Hematopoietic multipotent progenitor cell (in vitro differentiated cells): ENCODE measurements at places on chromosomes 7 and 10. TPM values are rescaled to one million over a fixed set of nuclear protein-coding genes. Genes with fewer than 3 reads are reported as not detected.

- no peak for DNase-seq
These were observed 157.1 kb upstream of the RHEB start for GRCh38 chr7:151676759-151677158.

DNA sequence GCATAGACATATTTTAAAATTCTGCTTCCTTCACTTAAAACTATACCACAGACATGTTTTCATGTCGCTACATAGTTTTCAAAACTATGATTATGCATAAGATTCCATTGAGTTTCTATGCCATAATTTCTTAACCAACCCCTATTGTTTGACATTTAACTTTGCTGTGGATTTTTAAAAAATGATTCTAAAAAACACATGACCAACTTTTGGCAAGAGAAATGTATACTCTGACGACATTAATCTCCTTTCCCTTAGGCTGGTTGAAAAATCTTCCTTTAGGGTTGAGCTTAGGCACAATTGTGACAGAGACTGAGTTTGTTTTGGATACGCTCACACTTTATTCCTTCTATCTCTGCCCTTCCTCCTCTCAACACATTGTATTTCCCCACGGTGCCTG is 14.9 kb downstream of the CREB5 start:
- no peak for DNase-seq

- no peak for DNase-seq
These were observed 11.5 kb downstream of the ZNF438 start for GRCh38 chr10:31020209-31020608.

GRCh38 chr7:17743316-17743715 is 197.0 kb downstream of the SNX13 start:
- peak; percentile 61 for DNase-seq

GRCh38 chr7:100435401-100436304 is 644 bp downstream of the PPP1R35 start:
- DNase-seq: peak; percentile 48

GRCh38 chr7:146655928-146656797 is 539.6 kb downstream of the CNTNAP2 start:
- DNase-seq: peak; percentile 88

- DNase-seq: no peak
These were observed 60.7 kb upstream of the PFKP start for GRCh38 chr10:3006607-3007006.

GRCh38 chr7:147079083-147079482 is 962.5 kb downstream of the CNTNAP2 start:
- no peak for DNase-seq

- no peak for DNase-seq
These were observed 7.0 kb downstream of the PKD1L1 start for GRCh38 chr7:47941136-47941844.

DNA sequence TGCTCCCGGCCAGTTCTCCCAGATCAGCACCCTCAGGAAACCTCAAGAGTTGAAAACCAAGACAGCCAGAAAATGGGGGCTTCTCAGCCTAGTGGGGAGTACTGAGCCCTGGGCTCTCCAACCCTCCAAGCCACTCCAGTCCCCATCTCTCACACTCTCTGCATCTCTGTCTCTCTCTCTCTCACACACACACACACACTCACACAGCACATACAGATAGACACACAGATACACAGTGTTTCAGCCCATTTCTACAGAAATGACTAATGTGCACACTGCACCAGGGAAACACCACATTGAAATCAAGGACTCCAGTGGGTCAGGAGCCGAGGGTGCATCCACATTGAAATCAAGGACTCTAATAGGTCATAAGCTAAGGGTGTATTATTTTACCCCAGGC is 107.5 kb downstream of the MKI67 start:
- DNase-seq: no peak

DNA sequence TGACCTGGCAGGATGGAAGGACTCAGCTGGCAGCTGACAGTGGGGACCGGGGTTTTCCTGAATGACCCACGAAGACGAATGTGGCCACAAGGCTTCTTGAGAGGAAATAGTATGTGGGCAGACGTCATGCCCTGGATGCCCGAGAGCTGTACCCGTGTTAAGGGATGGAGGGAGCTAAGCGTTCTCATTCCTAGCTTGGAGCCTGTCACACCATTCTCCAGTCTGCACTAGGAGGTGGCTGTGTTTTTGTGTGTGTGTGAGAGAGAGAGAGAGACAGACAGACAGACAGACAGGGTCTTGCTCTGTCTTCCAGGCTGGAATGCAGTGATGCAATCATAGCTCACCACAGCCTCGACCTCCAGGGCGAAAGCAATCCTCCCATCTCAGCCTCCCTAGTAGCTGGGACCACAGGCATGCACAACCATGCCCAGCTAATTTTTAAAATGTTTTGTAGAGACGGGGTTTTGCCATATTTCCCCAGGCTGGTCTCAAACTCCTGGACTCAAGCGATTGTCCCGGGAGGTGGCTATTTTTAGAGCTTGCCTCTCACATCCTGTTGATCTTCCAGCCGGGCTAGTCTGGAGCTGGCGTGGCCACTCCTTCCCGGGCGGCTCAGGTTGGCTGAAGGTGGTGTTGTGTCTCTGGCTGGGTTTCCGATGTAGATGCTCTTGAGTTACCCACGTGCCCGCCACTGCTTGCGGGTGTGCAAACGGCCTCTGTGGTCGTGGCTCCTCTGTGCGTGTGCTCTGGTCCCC is 2.1 kb downstream of the AMZ1 start:
- DNase-seq: no peak

- peak; percentile 31 for DNase-seq
These were observed 494 bp downstream of the PALS2 start for GRCh38 chr7:24573554-24574338.

DNA sequence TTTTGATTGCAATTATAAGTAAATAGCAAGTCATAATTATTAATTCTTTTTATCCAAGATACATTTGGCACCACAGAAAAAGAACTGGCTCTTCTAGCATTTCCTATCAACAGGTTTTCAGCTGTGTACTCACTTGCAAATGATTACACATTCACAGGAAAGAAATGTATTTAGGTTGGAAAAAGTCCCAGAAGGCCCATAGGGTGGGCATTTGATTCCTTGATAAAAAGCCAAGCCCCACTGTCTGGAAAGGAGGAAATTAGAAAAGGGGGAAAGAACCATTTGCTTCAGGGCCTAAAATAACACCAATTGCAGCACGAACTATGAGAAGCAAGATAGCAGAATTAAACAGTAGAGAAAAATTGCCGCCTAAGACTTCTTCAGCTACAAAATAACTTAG is 80.8 kb upstream of the COL1A2 start:
- DNase-seq: no peak

DNA sequence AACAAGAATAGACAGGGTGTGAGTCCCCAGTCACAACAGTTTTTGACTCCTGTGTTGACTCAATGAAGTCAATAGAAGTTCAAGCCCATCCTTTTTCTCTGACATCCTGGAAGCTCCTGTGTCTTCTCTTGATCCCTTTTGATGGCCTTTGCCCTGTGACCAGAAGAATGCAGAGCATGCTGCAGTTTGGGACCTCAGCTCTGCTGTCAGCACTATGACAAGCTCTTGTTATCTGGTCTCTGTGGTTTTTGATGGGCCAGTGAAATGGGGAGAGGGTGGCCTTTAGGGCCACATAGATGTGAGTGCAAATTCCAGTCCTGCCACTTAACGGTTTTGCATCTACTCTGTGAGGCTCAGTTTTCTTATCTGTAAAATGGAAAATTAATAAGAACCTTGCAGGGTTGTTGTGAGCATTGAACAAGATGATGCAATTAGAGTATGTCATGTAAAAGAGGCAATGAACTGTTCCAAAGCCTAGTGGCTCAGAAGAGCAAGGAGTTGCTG is 102.4 kb upstream of the IKZF1 start:
- no peak for DNase-seq

DNA sequence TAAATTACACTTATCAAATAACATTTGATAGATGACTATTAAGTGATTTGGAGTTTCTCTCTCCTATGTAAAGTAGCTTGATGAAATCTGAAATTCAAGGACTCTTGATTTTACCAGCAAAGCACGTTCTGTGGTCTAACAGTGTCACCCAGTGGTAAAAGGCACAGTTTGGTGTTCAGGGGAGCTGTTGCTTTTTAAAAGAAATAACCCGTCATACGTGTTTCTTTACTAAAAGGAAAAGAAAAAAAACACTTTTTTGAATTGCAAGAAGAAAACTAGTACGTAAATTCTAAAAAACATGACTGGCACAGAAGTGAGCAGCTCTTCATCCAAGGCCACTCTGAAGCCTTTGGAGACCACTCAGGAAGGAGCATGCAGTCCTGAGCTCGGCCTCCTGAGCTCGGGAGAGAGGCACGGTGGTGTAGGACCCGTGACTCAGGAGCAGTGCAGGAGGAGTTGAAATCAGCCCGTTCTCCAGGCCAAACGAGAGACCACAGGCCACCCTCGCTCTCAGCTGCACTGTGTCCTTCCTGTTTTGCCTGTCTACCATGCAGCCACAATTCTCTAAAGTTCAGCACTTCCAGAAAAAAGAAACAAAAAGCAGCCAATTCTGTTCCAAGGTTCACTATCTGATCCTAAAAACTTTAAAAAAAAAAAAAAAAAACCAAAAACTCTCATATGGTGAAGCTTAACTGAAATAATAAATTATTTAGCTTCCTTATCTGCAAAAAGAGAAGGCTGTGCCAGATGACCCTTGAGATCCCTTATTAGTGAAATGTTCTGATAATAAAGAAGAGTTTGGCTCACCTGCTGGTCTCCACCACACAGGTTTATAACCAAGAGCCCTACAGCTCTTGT is 212.6 kb upstream of the FRMD4A start:
- DNase-seq: no peak

- no peak for DNase-seq
These were observed 256.0 kb upstream of the TCERG1L start for GRCh38 chr10:131567279-131568162.

DNA sequence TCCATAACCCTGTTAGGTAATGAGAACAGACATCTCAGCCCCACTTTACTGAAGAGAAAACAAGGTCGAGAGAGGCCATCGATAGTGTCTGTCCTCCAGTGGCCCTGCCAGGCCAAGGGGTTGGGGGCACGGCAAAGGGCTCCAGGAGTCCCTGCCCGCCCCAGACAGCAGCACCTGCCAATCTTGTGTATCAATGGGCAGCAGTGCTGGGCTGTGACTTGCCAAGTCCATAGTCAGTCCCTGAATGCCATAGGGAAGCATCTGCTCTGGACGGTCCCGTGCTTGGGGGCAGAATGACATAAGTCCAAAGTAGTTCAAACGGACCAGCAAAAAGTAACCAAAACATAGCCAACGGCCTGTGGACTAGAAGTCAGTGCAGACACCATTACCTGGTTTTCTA is 33.2 kb downstream of the DLG5 start:
- DNase-seq: no peak

- DNase-seq: no peak
These were observed 158.5 kb downstream of the PTPRN2 start for GRCh38 chr7:158428837-158429753.

- DNase-seq: no peak
These were observed 1.8 kb downstream of the KLLN start for GRCh38 chr10:87861566-87861952.

DNA sequence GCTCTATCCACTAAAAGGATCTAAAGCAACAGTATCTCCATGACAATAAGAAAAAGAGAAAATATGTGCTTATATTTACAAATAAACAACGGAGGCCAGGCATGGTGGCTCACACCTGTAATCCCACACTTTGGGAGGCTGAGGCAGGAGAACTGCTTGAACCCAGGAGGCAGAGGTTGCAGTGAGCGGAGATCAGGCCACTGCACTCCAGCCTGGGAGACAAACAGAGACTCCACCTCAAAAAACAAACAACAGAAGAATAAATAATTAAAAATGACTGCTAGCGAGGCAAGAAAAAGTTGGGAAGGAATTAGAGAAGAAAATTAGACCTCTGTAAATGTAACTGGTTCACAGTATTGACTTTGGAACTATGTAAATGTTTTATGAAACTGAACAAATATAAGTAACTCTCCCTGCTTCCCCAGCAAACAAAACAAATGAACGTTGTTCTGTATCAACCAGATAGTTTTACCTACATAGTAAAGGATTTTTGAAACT is 17.1 kb downstream of the TRIM24 start:
- no peak for DNase-seq

GRCh38 chr10:117762819-117763172 is 220.2 kb downstream of the EMX2 start:
- DNase-seq: no peak

- no peak for DNase-seq
These were observed 147.2 kb downstream of the MYOF start for GRCh38 chr10:93334901-93335327.

MAGI2 gene
- 2.7 TPM for total RNA-seq

CASP7 gene
- 8.6 TPM for total RNA-seq

ALOX5 gene
- total RNA-seq: 9.2 TPM

SLC39A12 gene
- total RNA-seq: not detected

SH2B2 gene
- 6.2 TPM for total RNA-seq

TMEM176B gene
- 5.4 TPM for total RNA-seq

ERVW-1 gene
- total RNA-seq: under 0.01 TPM

NXPH1 gene
- total RNA-seq: not detected

GFRA1 gene
- under 0.01 TPM for total RNA-seq

LRRD1 gene
- under 0.01 TPM for total RNA-seq

LFNG gene
- 22.4 TPM for total RNA-seq

PRKAR2B gene
- total RNA-seq: 13.5 TPM
